ENCODE measurements at places on chromosomes 1 and 21.
A peak's percentile ranks its signal among the peaks of the same experiment; 100 is the strongest.

- DNase-seq, result peak; percentile 22
Measured at GRCh38 chr1:174217787-174218574, 58.7 kb downstream of the RABGAP1L start.

GRCh38 chr1:36366091-36366661 lies 19.5 kb downstream of the STK40 start:
- DNase-seq, result no peak

- DNase-seq, result no peak
Measured at GRCh38 chr1:94738371-94738770, 81.8 kb upstream of the SLC44A3 start.

DNA sequence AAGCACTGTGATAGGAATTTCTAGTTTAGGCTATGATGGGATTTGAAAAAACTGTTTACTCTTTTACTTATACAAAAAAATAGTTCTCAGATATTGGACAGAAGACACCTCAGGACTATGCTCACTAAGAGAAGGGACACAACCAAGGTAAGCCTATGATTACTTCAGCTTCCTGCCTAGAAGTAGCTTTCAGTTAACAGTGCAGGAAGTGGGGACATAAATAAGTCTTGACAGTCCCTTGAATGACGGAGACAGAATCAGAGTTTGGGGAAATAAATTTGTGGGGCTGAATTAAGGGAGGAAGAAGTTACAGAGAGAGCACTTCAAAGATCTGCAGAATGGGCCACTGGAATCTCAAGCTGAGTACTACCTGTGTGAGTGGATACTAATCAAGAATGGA lies 53.8 kb upstream of the OLFM3 start:
- no peak for DNase-seq

GRCh38 chr1:226571893-226572292 lies 23.3 kb downstream of the STUM start:
- DNase-seq, result no peak

DNA sequence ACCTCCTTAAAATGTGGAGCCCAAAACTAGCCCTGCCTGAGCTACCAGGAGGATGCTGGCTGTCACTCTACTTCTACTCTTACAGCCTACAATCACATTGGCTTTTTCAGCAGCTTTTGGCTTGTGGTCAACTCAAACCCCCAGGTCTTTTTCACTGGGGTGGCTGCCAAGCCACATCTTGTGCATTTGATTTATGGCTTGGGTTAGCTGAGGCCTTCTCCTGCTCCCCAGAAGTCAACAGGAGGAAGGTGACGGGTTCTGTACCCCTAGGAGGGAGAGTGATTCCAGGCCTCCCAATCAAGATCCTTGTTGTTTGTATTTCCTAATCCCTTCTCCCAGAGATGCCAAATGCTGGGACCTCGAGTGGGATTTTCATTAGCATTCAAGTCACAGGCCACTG lies 124.3 kb downstream of the LACTBL1 start:
- DNase-seq, result no peak

- no peak for DNase-seq
Measured at GRCh38 chr1:157639800-157640199, 41.9 kb upstream of the FCRL4 start.

- DNase-seq, result no peak
Measured at GRCh38 chr1:247345881-247346280, 14.2 kb upstream of the ZNF496 start.

GRCh38 chr1:102628109-102628613 lies 480.2 kb downstream of the COL11A1 start:
- DNase-seq, result no peak

DNA sequence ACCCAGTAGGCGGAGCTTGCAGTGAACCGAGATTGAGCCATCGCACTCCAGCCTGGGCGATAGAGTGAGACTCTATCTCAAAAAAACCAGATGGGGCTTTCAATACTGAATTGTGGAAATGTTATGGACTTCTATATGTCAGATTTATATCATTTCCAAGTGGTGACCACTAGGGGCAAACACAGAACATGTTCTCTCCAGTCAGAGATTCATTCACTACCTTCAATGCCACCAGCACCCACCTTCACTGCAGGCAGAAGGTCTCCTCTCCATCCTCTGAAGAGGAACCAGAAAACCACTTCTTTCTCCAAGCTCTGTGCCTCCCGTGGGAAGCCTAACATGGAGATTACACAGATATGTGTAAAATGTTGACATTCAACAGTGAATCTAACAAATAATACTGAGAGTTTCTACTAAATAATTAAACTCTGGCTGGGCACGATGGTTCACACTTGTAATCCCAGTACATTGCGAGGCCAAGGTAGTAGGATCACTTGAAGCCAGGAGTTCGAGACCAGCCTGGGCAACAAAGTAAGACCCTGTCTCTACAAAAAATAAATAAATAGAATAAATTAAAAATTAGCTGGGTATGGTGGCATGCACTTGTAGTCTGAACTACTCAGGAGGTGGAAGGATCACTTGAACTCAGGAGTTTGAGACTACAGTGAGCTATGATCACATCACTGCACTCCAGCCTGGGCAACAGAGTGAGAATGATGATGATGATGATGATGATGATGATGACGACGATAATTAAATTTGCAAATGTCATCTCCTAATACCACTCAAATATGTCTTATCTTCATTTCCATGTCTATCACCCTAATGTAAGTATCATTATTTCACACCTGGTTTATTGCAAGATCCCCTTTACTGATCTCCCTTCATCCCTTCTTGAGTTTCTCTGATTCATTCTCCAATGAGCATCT lies 151.1 kb downstream of the ZNF281 start:
- DNase-seq, result no peak

DNA sequence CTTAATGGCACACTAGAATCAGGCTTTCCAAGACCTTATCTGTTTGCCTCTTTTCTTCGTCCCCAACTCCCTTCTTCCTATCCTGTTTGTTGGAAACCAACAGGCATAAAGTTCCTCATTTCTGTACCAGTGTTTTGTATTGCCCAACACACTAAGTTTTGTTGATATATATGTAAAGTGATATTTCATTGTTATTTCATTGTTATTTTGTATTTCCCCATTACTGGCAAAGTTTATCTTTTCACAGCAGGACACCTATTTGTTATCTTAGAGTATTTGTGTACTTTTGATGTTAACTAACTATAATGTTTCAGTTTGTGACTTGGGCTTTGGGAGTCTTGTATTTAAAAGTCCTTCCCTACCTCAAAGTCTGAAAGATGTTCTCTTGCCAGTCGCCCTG lies 27.1 kb downstream of the FAM20B start:
- DNase-seq, result no peak

GRCh38 chr1:64246294-64246917 lies 43.0 kb downstream of the UBE2U start:
- DNase-seq, result no peak

DNA sequence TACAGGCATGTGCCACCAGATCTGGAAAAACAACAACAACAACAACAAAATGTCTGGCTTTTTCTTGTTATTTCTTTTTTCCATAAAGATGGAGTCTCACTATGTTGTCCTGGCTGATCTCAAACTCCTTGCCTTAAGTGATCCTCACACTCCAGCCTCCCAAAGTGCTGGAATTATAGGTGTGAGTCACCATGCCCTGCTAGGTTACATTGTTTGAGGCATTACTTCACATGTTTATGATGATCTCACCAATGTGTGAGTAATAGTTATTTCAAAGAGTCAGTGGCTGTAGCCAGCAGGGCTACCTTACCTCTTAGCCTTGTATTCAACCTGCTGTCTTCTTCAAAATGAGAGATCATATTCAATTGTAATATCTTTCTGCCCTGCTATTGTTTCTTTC lies 445.7 kb downstream of the AMY1C start:
- peak; percentile 58 for DNase-seq

DNA sequence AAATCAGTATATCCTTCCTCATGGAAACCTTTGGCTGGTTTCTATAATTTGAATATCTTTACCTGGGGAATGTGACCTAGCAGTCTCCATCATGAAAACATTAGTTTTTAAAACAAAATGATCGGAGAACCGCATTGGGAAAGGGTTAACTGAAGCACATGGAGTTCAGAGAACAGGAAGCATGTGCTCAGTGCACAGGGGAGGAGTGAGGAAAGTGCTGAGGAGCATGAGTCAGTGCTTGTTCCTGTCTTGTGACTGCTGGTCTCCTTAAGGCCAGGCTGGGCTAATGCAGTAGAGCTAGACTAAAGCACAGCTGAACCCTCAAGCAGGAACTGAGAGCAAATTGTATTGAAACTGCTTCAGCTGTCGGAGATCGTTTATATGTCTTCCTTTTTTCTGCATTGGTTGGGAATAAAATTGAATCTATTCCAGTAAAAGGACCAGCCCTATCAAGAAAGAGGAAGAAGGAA lies 5.8 kb downstream of the IFI16 start:
- DNase-seq, result peak; percentile 89

GRCh38 chr1:26721669-26722355 lies 26.0 kb downstream of the ARID1A start:
- DNase-seq, result no peak

DNA sequence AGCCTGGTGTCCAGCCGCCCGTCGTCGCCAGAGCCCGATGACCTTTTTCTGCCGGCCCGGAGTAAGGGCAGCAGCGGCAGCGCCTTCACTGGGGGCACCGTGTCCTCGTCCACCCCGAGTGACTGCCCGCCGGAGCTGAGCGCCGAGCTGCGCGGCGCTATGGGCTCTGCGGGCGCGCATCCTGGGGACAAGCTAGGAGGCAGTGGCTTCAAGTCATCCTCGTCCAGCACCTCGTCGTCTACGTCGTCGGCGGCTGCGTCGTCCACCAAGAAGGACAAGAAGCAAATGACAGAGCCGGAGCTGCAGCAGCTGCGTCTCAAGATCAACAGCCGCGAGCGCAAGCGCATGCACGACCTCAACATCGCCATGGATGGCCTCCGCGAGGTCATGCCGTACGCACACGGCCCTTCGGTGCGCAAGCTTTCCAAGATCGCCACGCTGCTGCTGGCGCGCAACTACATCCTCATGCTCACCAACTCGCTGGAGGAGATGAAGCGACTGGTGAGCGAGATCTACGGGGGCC lies 1.2 kb downstream of the OLIG2 start:
- DNase-seq, result no peak

DNA sequence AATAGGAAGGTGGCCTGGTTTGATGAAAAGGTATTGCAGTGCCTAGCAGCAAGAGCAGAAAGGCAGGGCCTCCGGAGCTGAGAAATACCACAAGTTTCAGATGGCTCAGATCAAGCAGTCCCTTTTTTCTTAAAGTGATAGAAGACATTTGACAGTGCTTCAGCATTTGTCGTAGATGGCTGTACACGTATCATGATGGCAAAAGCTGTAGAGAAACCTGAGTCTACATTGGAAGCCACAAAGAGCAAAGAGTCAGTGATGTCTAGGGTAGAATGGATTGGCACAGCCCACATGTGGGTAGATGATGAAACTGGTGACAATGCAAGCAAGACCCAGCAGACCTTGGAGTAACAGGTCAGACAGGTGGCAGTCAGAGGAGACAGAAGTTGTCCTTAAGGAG lies 101.3 kb upstream of the ARTN start:
- no peak for DNase-seq

GRCh38 chr21:35048183-35048601 lies 910 bp downstream of the RUNX1 start:
- no peak for DNase-seq

GRCh38 chr1:218705911-218706893 lies 361.1 kb downstream of the TGFB2 start:
- DNase-seq, result peak; percentile 98

GRCh38 chr1:183942933-183943693 lies 94.4 kb downstream of the COLGALT2 start:
- peak; percentile 83 for DNase-seq

DNA sequence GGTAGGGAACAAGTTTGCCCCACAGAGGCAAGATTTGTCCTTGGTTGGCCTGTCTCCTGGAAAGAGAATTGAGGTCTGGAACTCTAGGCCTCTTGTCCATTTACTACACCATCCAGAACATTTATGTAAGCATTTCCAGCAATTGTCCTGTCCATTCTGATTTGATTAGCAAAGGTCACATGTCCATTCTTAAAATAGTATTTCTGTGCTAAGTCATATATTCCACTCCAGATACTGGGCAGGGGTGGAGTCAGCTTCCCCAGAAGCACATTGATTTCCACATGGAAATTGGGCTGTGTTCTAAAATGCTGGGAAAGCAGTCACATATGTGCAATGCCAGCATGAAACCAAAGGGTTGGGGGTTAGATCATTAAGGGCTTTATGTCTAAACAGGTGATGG lies 21.5 kb upstream of the FMN2 start:
- no peak for DNase-seq

GRCh38 chr1:193827516-193827915 lies 641.1 kb upstream of the B3GALT2 start:
- DNase-seq, result no peak

DNA sequence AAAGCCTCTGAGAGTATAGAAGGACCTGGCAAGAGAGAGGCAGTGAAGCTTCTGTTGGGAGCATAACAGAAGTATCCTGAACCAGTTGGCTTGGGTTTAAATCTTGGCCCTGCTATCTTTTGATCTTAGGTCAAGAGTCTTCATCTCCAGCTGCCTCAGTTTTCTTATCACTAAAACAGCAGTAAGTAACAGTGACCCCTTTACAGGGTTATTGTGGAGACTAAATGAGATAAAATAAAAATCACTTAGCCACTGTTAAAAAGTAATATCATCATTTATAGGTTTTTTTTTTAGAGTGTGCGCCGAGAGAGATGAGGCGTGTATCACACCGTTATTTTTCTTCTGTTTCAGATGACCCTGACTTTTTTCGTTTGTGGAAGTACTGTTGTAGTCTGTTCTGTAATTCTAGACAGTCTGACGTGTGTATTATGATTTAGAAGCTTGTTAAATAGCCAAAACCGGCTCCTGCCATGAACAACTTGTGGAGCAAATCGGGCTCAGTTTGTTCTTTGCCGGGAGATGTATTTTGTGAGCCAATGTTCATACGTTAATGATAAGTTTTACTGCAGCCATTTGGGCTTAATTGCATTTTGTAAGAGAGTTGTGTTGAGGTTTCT lies 1.1 kb downstream of the THRAP3 start:
- DNase-seq, result no peak

- DNase-seq, result peak; percentile 52
Measured at GRCh38 chr1:15703562-15703961, 19.4 kb downstream of the PLEKHM2 start.

DNA sequence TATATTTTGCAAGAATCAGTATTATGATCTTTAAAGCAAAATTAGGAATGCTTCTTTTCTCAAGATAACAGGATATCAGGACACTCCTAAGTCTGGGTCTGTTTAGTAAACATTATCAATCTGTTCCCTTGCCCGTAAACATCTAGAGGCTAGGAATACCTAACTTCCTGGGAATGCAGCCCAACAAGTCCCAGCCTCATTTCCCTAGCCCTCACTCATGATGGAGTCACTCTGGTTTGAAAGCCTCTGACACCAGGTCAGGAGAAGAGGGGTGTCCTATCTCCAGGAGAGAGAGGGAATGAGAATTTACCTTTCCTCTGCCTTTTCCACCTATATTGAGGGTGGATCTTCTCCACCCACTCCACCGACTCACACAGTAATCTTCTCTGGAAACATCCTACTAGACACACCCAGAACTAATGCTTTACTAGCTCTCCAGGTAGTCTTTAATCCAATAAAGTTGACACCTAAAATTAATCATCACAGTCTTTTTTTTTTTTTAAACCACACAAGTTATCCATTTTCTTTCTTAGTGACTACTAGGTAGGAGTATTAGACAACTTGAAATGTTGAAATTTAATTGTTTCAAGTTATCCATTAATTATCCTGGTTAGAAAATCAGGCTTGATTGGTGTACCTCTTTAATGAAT lies 659.3 kb downstream of the USP25 start:
- DNase-seq, result no peak

- DNase-seq, result no peak
Measured at GRCh38 chr1:29180497-29181412, 945 bp downstream of the SRSF4 start.

GRCh38 chr1:114549137-114549536 lies 32.3 kb downstream of the BCAS2 start:
- no peak for DNase-seq
